NB4 (cell line): ENCODE measurements at places on chromosomes 1 and 21.

- DNase-seq = no peak
Measured at GRCh38 chr1:43602990-43603389, 47.0 kb upstream of the KDM4A start.

- DNase-seq = no peak
Measured at GRCh38 chr21:42258885-42259407, 40.0 kb downstream of the ABCG1 start.

DNA sequence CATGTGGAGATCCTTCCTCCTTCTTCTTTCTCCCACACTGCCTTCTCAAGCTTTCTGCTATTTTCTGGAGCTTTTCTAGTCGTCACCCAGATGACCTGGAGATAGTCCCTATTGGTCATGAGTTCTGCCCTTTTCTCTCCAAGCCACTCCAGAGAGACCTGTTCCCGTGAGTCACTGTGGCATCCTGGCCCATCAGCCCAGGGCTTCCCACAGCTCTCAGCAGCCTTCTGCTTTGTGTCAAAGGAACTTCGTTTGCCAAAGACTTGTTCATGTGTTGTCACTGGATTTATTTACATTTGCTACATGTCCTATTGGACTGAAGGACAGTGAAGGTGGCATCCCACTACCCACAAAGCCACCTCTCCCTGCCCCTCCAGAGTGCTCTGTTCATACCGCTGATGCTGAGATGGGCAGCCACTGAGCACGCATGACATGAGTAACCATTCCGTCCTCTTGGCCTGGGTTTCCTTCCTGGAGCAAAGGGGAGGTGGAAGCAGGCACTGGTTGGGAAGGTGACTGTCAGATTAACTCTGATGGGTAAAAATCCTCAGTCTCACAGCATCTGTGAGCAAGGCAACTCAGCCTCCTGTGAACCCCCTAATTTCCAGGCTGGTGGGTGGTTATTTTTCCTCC is 119.2 kb downstream of the EDEM3 start:
- no peak for DNase-seq

GRCh38 chr1:99007366-99007765 is 2.7 kb upstream of the PLPPR5 start:
- no peak for DNase-seq

- DNase-seq = no peak
Measured at GRCh38 chr1:217363319-217363718, 267.6 kb downstream of the GPATCH2 start.

DNA sequence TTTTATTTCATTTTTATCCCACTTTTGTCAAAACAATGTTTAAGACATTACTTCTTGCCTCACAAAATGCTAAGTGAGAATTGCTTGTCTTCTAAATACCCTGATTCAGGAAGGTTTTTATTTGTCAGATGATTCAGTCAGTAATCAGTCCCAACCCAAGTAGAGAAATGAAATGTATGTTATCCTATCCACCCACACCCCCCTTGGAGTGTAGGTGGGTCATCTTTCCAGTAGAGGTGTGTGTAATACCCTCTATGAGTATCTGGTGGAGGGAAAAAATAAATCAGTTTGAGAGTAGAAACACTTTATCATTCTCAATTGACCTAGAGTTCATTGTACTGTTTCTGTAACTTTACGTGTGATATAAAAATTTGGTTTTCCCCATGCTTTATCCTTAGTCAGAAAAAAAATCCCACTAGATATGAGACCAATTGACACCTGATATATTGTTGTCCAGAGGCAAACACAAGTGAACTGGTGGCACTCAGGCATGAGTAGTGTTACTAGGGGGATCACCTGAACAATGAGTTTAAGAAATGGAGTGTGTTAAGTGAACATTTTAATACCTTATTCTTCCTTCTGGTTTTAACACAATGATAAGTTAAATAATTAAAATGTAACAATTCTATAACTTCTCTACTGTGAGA is 153.8 kb upstream of the C1orf105 start:
- no peak for DNase-seq
